DND-41 (cell line): ENCODE measurements at places on chromosomes 7 and 10.

DNA sequence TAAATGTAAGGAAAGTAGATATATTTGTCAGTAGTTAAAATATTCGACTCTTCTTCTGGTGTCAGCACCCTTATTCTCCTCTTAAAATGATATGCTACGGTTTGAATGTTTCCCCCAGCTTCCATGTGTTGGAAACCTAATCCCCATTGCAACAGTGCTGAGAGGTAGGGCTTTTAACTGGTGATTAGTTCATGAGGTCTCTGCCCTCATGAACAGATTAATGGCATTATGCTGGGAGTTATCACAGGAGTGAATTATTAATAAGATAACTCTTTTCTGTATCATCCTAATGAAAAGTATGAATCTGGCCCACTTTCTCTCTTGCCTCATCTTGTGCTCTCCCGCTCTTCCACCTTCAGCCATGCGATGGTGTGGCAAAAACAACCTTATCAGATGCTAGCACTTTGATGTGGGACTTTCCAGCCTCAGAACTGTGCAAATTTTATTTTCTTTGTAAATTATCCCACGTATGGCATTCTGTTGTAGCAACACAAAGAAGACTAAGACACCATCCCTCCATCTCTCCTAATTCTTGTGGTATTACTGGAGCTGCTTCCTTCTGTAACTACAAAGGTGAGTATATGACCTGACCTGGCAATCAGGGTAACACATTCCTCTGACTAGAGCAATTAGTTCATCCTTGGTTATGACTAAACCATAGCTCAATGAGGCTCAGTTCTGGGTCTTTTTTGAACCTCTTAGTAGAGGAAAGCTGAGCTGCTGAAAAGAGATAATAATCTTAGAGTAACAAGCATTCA, 171.1 kb upstream of the TMEM196 start:
- no peak for DNase-seq

GRCh38 chr10:62870866-62871265, 54.7 kb upstream of the EGR2 start:
- DNase-seq: no peak

- no peak for DNase-seq
These were observed 29.9 kb downstream of the SRRM3 start for GRCh38 chr7:76231583-76231982.

GRCh38 chr10:30697806-30698205, 68.3 kb upstream of the LYZL2 start:
- no peak for DNase-seq

DNA sequence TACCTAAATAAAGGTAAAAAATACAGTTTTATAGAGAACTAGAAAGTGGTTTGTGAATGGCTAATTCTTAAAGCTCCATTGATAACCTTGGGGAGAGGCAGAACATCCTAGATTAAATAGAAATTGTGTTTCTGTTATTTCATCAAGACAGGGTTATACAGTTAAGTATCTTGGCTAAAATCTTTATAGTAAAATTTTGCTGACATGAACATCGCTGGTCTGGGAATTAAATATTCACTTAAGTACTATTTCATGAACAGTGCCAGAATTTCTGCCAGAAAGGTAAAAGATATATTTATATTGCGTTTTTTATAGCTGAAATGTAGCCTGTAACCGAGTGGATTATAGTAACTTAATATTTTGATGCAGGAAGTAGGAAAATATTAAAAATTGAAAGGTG, 53.7 kb upstream of the HBP1 start:
- no peak for DNase-seq

- DNase-seq: no peak
These were observed 383.3 kb downstream of the INHBA start for GRCh38 chr7:41319581-41319980.

- DNase-seq: no peak
These were observed 458.1 kb downstream of the RPS24 start for GRCh38 chr10:78491812-78492211.

DNA sequence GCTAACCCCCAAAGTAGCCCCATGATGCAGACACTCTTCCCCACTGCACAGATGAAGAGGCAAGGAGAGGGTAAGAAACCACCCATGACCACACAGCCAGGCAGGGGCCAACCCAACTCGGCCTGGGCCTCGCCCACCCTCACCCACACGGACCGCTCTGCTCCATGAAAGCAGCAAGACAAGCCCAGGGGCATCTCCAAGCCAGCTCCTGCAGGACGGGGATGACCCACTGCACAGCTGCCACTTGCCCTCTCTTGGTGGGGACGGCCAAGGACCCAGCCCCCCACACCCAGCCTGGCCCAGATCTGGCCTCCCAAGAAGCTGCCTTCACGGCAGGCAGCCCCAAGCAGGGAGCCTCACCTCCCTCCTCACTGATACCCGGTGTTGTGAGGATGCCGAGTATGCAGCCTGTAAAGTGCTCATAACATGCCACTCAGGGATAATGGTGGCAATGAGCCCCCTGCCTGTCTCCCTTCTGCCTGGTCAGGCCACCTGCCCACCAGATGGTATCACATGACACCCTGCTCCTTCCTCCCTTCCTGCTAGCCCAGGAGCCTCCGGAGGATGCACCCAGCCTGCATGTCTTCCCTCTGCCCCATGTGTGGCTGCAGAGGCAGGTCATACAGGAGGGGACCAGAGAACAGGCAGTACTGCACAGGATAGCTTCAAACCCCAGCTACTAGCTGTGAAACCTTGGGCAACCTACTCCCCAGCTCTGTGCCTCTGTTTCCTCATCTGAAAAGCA, 23.3 kb downstream of the OGDHL start:
- DNase-seq: no peak

GRCh38 chr7:117767951-117768350, 105.3 kb downstream of the CTTNBP2 start:
- no peak for DNase-seq

- DNase-seq: no peak
These were observed 451.7 kb downstream of the IPMK start for GRCh38 chr10:57815949-57816348.

DNA sequence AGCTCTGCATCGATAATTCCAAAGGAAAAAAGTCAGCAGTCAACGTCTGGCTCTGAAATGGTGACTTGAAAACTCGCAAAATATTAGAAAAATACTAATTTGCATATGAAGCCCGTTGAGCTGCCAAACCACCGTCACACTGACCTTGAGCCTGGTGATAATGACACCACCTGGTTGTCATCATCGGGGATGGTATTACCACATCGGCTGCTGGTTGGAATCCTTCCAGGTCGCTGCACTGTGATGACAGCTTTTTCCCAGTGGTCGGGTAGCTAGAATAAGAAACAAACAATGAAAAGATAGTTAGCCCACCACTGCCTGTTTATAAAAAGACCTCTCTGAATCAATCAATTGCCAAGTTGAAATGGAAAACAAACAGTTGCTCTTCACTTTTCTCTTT, 41.6 kb downstream of the LAMB1 start:
- no peak for DNase-seq

DNA sequence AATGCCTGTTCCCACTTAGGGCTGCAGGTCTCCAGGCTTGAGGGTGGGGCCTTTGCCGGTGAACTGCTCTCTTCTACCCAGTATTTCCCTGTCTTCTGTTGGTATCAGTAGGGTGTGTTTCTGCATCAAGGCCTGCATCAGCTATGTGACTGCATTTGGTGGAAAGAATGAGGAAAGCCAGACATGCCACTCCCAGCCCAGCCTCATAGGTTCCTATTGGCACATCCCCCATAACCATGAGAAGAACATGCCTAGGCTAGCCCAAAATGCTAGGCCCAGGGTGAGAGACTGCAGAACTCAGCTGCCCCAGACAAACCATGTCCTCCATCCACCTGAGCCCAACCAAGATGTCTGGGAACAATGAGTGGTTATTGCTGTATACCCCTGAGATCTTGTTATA, 380.3 kb upstream of the ADARB2 start:
- DNase-seq: no peak

DNA sequence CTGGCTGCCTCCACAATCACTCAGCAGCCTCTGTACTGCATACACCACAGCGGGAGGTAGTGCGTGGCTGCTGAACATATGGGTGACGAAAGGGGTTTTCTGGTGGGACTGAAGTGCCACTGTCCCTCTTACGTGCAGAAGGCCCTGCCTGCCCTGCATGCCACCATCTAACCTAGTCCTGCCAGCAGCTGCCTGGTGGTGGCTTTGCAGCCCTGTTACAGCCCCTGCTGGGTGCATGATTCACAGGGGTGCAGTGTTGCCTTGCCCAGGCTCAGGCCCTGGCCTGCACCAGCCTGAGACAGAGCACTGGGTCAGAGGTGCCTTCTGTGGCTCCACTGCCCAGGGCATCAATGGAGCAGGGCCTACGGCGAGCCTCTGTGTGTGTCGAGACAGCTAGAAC, 50.1 kb downstream of the SYPL1 start:
- no peak for DNase-seq

- DNase-seq: no peak
These were observed 225.6 kb downstream of the LRRTM3 start for GRCh38 chr10:67151471-67151870.

- no peak for DNase-seq
These were observed 142.2 kb upstream of the TMEM196 start for GRCh38 chr7:19915596-19915995.
